ENCODE measurements at places on chromosomes 4 and X.
A peak's percentile ranks its signal among the peaks of the same experiment; 100 is the strongest.

- peak; percentile 9 for DNase-seq
These were observed 6.4 kb downstream of the PPEF2 start for GRCh38 chr4:75895744-75896314.

DNA sequence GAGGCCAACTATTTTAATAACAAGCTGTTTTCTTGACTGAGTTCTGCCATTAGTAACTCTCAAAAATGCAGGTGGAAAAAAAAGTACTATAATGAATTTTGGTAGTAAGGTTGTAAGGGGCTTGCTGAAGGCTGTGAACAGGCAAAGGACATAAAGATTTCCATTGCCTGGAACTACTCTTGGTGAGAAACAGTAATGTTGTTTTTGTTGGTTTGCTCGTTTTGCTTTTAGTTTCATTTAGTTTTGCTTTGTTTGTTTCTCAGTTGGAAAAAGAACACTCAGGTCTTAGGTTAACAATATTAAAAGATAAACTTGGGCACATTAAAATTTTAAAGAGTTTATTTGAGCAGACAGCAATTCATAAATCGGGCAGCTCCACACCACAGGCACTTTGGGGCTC lies 824.5 kb upstream of the HTR2C start:
- no peak for DNase-seq

DNA sequence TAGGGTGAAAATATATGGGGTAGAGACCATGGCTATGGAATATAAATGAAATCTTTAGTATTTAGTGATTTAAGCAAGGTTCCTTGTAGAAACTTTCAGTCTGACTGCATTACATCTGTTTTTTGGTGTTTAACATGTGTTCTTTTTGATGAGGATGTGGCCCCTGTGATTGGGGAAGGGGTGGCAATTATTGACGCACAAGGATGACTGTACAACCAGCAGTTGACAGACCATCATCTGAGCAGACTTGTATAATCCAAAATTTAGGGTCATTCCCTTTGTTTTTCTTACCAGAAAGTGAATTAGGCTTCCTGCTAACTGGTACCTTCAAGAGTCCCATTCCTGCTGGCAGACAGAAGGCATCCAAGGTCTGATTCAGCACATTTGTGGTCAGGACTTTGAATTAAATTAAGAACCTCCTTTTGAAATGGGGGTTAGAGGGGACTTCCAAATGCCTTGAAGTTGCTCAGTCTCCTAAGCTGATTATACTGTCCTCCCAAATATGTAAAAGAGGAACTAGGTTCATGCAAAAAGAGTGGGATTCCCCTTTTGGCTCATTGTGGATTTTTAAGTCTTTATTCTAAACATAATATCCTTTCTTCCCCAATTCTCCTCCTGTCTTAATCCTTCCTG lies 112.4 kb upstream of the CXCL13 start:
- no peak for DNase-seq

DNA sequence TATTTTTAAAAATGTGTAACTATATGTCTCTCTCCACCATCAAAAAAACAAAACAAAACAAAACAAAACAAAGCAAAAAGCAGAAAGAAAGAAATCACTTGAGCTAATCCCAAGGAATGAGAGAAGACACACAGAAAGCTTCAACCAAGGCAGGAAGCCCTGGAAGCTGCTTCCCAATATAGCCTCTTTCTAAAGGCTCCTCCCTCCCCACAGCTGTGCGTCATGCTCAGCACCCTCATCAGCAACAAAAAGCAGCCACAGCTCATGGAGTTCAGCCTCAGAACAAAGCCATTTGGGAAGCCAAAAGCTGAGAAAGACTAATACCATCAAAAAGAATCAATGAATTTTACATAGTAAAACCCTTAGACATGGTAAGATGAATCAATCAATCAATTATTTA lies 501.6 kb upstream of the SMIM31 start:
- no peak for DNase-seq

DNA sequence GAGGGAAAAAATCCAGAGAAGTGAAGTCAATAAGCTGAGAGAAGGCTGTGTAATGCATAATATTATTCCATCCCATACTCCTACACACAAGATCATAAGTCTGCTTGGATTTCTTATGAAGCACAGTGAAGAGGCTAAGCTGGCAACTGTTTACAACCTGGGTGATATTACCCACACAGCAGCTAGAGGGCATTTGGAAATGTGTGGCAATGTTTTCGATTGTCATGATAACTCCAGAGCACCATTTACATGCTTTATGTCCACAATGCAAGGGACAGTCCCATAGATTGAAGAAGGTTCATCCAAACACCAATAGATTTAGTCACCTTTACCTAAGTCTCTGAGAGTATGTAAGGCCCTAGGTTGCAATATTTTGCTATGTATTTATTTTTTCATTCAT lies 412.2 kb downstream of the PPP3CA start:
- no peak for DNase-seq

GRCh38 chrX:25650216-25650820 lies 487.8 kb upstream of the MAGEB18 start:
- no peak for DNase-seq

- DNase-seq: no peak
These were observed 8.7 kb downstream of the TBC1D14 start for GRCh38 chr4:6918338-6918737.

DNA sequence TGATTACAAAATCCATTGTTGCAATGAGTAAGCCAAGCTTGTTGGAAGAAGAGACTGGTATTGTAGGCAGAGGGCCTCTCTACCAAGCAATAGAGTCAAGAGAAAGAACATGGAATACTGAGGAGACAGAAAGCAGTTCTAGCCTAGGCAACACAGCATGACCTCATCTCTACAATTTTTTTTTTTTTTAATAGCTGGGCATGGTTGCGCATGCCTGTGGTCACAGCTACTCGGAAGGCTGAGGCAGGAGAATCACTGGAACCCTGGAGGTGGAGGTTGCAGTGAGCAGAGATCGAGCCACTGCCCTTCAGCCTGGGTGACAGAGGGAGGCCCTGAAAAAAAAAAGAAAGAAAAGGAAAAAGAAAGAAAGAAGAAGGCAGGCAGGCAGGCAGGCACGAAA lies 11.7 kb upstream of the ZBTB33 start:
- DNase-seq: no peak

DNA sequence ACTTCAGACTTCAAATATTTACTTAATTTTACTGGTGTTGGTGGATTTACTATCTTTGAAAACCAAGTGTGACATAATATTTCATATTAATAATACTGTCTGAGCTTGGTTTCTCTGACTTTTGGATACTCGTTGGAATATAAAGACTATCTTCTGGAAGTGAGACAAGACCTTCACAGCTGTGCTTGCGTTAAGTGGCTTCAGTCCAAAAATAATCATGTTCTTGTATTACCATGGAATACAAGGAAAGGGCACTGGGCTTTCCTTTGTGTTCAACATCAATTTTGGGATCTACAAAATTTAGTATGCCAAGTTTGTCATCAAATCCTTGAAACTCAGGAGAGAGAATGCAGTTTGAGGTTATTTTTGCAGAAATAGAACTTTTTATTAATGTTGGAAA lies 712.4 kb upstream of the LCORL start:
- no peak for DNase-seq

- DNase-seq: no peak
These were observed 60.5 kb upstream of the TSPAN7 start for GRCh38 chrX:38500866-38501265.

DNA sequence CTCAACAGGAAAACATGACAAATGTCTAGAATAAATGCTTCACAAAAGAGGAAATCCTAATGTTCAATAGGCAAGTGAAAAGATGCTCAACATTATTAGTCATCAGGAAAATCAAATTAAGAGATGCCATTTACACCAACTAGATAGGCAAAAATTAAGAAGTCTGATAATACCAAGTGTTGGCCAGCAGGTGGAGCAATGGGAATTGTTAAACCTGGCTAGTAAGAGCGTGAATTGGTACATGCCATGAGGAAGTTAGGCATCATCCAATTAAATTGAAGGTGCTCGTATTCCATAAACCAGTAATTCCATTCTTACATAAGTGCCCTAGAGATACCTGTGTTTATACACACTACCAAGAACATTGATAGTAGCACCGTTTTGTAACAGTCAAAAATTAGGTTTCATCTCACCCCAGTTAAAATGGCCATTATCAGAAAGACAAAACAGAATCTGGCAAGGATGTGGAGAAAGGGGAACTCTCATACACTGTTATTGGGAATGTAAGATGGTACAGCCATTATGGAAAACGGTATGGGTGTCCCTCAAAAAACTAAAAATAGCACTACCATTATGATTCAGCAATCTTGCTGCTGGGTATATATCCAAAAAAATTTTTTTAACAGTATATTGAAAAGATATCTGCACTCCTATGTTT lies 14.0 kb upstream of the ZCCHC18 start:
- DNase-seq: peak; percentile 14

DNA sequence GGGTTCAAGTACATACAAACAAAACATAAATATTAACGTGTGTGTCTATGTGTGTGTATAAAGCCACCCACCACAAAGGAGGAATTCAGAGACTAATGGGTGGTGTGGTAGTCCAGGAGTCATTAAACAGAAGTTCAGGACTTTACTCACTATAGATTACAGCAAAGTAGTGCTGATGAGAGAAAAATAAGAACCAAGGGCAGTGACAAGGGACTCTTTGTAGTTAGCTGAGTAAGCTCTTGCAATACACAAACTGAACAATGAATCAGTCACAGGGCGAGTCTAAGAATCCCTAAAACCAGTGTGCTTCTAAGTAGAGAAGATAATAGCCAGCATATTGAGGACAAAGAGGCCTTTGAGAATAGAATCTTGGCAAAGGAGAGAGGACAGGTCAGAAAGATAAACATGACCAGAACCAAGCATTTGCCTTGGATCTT lies 232.4 kb downstream of the PPP3CA start:
- DNase-seq: no peak

DNA sequence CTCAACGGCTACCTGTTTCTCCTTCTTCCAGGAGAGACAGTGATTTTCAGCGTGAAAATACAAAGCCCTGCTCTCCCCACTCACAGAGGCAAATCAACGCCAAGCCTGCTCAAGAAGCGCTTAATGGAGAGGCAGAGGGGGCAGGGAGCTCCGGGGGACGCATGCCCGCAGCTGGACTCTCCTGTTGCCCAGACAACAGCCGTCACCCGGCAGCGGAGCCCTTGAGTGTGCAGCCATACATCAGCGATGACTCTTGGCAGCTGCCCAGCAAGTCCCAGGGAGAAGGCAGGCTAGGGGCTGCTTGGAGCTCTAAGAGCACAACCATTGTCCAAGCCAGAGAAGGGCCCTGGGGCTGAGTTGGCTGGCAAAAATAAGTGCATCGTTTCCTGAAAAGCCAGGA lies 71.0 kb upstream of the AFAP1 start:
- DNase-seq: peak; percentile 94

GRCh38 chr4:138510053-138510452 lies 267.9 kb upstream of the SLC7A11 start:
- no peak for DNase-seq

DNA sequence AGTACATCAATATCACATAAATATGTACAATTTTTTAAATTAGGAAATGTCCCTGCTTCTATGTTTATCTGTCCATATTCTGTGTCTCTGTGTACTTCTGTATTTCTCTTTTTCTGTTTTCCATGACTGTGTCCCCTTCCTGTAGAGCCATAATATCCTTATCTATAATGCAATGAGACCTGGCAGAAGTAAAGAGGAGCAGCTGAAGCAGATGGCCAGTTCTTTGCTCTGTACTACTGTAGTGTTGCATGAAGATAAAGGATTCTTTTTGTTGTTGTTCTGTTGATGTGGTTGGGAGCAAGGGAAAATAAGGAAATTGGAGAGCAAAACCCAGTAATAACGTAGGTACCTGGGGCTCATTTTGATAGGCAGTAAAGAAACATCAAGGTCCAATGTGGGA lies 301.7 kb downstream of the ADGRL3 start:
- no peak for DNase-seq

GRCh38 chr4:105126311-105127169 lies 20.1 kb upstream of the TET2 start:
- no peak for DNase-seq

DNA sequence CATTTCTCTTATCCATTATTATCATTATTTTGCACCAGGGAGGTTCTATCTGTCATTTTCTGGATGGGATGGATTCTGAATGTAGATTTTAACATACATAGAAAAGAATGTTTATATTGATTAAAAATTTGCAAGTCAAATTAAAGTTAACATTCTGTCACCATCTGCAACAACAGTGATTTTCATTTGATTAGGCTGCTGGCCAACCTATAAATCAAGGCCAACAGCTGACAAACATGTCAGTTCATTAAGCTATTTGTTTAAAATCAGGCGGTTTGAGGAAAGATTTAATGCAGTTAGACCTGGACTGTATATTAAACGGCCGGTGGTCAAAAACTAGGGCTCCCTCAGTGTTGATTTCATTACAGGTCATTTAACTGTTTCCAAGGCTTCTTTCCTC lies 109.5 kb upstream of the CBR4 start:
- no peak for DNase-seq

GRCh38 chr4:107693132-107693531 lies 26.9 kb downstream of the PAPSS1 start:
- DNase-seq: no peak

GRCh38 chrX:127708155-127708554 lies 344.0 kb downstream of the ACTRT1 start:
- peak; percentile 6 for DNase-seq

DNA sequence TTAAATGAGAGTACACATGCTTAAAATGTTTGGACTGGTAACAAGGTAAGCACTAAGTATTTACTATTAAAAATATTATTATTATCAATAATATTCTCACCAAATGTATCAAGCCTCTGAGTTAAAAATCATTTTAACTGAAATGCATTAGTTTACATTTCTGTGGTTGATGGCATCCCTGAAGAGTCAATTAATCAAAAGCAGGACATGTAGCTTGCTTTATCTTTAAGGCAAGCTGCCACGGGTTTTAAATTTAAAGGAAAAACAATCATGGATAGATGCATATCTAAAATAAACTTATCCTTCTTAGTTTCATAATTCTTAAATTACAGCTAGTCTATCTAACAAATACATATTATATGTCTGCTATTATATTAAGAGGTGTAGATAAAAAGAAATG lies 584.8 kb upstream of the INTU start:
- DNase-seq: no peak

DNA sequence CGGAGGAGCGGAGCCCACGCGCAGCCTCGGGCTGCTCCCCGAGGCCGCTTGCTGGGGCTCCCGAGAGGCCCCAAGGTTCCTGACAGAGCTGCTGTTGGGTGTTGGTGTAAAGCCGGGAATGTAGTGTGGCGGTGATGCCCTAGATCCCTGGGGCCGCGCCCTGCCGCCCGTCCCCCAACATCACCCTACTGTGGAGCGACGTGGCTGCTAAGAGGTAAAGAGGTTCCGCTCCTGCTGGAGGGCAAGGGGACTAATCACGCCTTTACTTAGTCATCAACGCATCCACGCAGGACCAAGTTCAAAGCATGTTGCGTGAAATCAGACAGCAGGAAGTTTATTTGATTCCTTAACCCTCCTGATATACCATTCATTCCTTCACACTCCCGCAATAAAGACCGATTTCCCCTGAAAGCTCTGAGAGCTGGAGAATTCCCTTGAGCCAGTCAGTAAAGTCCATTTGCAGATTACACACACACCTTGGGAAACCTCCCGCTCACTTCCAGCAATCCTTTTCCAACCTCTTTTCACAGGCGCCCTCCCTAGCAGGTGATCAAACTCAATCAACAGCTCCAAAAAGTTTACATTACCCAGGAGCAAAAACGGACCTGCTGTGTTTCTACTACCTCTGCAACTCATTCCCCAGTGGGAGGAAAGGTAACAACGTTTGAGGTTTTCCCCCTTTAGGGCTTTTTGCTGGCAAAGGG lies 579 bp upstream of the GABRA2 start:
- DNase-seq: peak; percentile 10
